ENCODE measurements at places on chromosomes 1 and 21.

GRCh38 chr1:184665360-184665759 is 89.3 kb downstream of the EDEM3 start:
- DNase-seq = no peak

GRCh38 chr1:66300972-66301451 is 232.9 kb upstream of the SGIP1 start:
- DNase-seq = no peak

- DNase-seq = no peak
These were observed 193.0 kb downstream of the ZC3H11B start for GRCh38 chr1:219419860-219420259.

GRCh38 chr1:6694121-6694713 is 7.4 kb downstream of the DNAJC11 start:
- no peak for DNase-seq

GRCh38 chr21:22132358-22133071 is 1134.3 kb downstream of the NCAM2 start:
- DNase-seq = no peak

DNA sequence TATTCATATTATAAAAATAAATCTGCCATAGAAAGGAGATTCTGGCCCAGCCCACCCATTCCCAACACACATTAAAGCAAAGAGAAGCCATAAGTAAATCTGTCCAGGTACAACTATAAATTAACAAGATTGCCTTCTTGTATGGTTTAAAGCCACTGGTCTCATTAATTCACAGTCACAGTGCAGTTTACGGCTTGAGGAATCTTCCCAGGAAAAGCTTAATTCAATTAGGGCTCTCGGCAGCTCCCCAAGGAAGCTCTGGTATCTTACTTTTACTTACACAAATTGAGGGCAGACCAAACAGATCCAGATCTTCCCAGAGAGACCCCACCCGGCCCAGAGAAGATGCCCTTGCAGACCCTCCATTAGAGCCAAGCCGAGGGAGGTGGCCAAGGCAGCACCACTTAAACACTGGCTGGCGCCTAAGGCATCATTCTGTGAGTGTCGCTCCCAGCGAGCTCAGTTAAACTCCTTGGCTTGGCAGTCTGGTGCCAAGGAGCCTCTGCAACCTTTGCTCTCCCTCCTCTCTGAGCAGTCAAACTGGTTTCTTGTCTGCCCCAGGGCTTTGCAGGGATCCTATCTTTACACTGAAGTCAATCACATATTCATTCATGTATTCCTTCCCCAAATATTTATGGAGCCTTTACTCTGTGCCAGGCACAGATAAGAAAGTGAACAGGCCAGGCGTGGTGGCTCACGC is 10.7 kb downstream of the SLC9A1 start:
- no peak for DNase-seq

All from activated CD4-positive, alpha-beta T cell treated with anti-CD3 and anti-CD28 coated beads for 24 hours (primary cell).